Gastrocnemius medialis (tissue), 4 donors: ENCODE measurements at places on chromosomes 2 and 18. TPM values are rescaled to one million over a fixed set of nuclear protein-coding genes. Genes with fewer than 3 reads are reported as not detected.

DNA sequence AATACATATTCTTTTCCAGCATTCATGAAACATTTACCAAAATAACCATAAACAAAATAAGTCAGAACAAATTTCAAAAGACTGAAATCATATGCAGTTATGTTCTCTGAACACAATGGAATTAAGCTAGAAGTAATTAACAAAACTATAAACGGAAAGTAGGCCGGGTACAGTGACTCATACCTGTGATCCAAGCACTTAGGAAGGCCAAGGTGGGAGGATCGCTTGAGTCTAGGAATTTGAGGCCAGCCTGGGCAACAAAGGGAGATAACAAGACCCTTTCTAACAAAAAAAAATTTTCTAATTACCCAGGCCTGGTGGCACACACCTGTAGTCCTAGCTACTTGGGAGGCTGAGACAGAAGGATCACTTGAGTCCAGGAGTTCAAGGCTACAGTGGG lies 14.9 kb downstream of the ATAD2B start:
- no peak overlapping the region for H3K27ac ChIP-seq
- no peaks in the 10 kb centered on the region for H3K27me3 ChIP-seq
- peaks cover 17% of the 10 kb centered on the region for H3K4me1 ChIP-seq
- no peak overlapping the region for H3K4me3 ChIP-seq

- no peaks in the 10 kb centered on the region for H3K4me1 ChIP-seq
- H3K4me3 ChIP-seq, result no peak overlapping the region
- DNase-seq, result no peak
- H3K27me3 ChIP-seq, result no peaks in the 10 kb centered on the region
- no peaks in the 10 kb centered on the region for H3K36me3 ChIP-seq
Observed at GRCh38 chr2:161766334-161766733, 142.1 kb downstream of the SLC4A10 start.

The FBXO15 gene
- total RNA-seq, result not detected

The VIL1 gene
- total RNA-seq, result not detected

The BMP10 gene
- not detected for total RNA-seq

The GNLY gene
- total RNA-seq, result 14.8 TPM

- no peak overlapping the region for H3K27ac ChIP-seq
- H3K4me1 ChIP-seq, result no peaks in the 10 kb centered on the region
- no peaks in the 10 kb centered on the region for H3K27me3 ChIP-seq
- H3K36me3 ChIP-seq, result no peaks in the 10 kb centered on the region
- H3K4me3 ChIP-seq, result no peak overlapping the region
Observed at GRCh38 chr18:37869051-37869450, 303.5 kb upstream of the CELF4 start.

- DNase-seq, result no peak
- no peaks in the 10 kb centered on the region for H3K27me3 ChIP-seq
- no peak overlapping the region for H3K27ac ChIP-seq
- H3K4me3 ChIP-seq, result no peak overlapping the region
- H3K4me1 ChIP-seq, result no peaks in the 10 kb centered on the region
Observed at GRCh38 chr18:4639628-4640310, 184.7 kb upstream of the DLGAP1 start.

- H3K27me3 ChIP-seq, result no peaks in the 10 kb centered on the region
- H3K27ac ChIP-seq, result no peak overlapping the region
- no peaks in the 10 kb centered on the region for H3K36me3 ChIP-seq
Observed at GRCh38 chr2:48137829-48138228, 231.5 kb upstream of the FBXO11 start.

The LYPD6B gene
- total RNA-seq, result not detected

DNA sequence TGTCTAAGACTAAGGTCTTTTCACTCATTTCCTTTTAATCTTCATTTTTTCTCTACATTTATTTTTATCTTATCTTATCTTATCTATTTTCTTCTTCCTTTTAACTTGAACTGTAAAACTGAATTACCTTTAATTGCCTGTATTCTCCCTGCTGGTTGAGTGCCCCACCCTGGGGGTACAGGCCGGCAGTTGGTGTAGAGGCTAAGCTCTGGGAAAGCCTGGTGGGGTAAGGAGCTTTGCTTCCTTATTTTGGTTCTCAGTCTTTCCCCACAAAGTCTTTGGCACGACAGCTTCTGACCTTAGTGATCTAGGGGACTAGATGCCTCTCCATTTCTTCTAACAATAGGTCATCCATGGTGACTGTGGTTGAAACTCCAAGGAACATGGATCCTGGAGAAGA lies 26.8 kb upstream of the HAAO start:
- no peak for DNase-seq
- H3K27me3 ChIP-seq, result no peaks in the 10 kb centered on the region
- no peaks in the 10 kb centered on the region for H3K4me1 ChIP-seq

DNA sequence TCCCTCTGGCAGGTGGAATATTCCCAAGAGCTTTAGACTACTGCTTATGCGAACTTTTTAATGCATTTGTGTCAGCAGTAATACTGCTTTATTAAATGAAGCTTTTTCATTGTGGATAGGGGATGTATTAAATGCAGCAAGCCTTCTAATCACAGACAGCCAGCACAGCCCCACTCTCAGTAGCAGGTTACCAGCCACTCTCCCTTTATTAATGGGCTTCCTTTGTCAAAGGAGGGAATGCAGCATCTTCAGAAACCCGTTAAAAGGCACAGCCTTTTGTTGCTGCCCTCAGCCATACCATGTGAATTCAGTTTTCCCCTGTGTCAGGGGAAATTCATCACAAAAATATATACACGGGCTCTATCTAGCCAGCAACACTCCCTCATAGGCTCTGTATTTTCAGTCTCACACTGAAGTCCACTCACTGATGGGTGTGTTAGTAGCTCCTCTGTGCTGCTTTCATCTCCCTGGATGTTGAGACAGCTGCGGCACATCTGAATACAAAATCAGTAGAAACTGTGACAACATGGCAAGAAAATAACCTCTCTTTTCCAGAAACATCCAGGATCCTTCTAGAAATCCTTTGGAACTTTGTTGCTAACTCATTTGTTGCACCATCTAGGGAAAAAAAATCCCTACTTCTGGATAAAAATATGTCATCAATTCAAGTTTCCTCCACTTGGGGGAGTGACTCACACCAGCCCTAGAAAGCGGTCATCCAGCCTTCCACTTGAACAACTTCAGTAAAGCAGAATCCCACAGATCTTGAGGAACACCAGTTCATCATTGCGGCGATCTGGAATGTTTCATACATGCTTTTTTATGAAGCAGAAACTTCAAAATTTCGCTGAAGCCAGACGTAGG lies 48.4 kb downstream of the LRRTM1 start:
- no peak overlapping the region for H3K27ac ChIP-seq
- no peaks in the 10 kb centered on the region for H3K27me3 ChIP-seq
- no peak for DNase-seq
- H3K36me3 ChIP-seq, result no peaks in the 10 kb centered on the region
